Cerebellar nuclear complex (tissue), 1 donor: ENCODE measurements at places on chromosomes 6 and 20.

DNA sequence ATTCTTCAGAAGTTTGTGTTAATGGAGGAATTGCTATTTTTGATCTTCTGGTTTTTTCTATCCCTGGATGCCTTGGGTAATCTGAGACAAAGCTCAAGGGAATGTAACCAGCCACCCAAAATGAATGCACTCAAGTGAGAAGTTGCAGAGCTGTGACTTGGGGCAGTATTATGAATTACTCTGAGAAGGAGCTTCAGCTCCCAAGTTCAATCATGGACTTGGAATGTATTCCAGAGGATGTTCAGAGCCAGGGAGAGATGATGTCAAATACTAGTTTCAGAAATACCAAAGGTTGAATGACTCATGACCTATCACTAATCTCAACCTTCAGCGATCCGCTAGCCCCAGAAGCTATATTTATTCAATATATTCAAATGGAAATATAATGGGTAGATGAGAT is 375.2 kb upstream of the PLCB4 start:
- DNase-seq, result no peak

GRCh38 chr20:57176842-57177241 is 89.6 kb downstream of the BMP7 start:
- no peak for DNase-seq

DNA sequence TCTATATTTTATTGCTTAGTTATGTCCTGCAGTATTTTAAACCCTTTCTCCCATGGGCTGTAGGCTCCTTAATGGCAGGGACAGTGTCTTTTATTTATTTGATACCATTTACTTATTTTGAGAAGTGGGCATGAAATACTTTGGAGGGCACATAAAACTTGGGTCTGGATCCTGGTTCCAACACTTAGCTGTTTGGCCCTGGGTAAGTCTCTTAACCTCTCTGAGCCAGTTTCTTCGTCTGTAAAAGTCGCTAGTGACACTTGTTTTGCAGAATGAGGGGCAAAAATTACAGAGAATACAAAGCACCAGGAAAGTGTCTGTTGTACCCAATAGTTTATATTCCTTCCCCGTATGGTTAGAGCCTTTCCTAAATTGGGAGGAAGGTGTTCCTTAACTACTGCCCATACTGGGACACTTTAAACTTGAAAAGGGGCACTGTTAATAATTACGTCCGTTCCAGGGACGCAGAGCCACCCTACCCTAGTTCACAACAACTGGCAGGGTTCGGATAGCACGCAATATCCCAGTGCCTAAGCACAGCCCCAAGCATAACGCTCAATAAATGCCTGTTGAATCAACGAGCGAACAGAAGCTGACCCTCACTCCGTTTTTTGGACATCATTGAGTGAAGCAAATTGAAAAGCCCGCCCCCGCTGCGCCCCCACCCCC is 6.0 kb upstream of the ARMC12 start:
- no peak for DNase-seq

DNA sequence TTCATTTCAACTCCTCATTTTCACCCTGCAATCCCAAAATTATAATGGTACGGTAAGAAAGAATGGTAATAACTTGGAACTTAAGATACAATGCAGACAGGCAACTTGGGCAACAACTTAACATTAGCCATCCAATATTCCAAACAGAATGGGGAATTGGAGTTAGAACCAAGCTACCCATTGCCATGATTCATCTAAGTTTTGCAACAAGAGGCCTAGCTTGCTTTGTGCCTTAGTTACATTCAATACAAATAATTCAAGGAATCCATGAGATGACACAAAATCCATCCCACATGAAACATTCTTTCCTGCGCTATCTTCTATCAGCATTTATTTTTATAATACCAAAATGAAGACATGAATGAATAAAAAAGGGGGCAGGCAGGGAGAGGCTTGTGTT is 28.4 kb downstream of the DCDC2 start:
- no peak for DNase-seq

DNA sequence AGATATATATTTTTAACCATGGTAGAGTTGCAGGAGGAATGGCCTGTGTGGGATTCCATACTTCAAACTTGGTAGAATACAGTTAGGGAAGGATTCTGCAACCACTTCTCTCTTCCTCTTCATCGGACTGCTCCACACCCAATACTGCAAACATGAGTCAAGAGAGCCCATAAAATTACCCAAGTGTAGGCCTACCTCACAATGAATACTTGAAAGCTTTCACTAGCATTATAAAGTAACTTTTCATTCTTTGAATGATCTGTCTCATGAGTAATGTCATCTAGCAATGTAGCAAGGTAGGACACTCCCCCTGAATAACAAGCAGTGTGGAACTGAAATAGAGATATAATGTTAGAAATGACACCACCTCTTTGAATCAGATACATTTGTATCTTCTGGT is 79.4 kb downstream of the FOXC1 start:
- no peak for DNase-seq

DNA sequence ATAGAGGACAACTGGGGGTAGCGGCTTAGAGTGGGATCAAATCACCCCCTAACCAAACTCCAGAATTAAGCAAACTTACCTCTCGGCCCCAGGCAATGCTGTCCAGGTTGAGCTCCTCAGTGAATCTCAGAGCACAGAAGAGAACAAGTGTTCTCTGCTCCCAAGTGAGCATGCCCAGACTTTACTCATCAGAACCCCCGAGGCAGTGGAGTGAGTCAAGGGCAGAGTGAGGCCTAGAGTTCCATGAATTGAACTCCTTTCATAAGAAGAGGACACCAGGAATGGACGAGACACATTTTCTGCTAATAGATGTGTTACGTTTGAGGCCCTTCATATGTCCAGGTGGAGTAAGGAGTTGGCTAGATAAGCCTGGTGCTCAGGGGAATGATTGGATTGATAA is 134.0 kb upstream of the DTNBP1 start:
- DNase-seq, result no peak

DNA sequence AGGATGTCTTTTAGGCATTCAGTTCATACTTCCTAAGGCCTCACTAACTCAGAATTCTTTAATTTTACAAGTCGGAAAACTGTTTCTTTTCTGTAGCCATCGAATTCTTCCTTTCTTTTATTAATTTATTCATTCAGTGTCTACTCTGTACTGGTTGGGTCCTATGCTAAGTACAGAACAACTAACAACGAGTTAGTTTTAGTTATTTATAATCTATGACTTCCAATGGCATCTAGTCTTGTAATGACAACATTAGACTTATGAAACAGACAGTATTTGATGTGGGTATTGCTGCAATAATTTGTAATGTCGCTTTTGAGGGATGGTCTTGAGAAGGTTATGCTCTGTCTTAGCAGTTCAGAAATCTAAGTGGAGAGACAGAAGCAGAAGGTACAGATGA is 55.3 kb upstream of the TINAG start:
- no peak for DNase-seq

- DNase-seq, result no peak
Measured at GRCh38 chr6:43076464-43077332, 584 bp downstream of the PTK7 start.

DNA sequence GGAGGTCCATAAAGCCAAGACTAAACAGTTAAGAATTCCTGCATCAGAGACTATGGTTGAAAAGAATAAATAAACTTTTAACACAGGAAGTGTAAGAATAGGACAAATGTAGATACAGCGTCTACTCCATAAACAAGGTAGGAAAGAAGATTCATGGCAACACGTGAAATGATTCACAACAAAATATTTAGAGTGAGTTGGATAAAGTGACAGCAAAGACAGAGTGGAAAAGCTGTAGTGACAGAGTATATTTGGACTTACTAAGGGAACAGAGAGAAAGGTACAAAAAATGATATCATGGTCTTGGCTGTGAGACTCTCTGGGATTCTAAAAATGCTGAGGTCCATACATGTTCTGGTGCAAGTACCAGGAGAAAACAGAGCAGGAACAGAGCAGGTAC is 21.9 kb upstream of the KIAA0408 start:
- DNase-seq, result no peak

DNA sequence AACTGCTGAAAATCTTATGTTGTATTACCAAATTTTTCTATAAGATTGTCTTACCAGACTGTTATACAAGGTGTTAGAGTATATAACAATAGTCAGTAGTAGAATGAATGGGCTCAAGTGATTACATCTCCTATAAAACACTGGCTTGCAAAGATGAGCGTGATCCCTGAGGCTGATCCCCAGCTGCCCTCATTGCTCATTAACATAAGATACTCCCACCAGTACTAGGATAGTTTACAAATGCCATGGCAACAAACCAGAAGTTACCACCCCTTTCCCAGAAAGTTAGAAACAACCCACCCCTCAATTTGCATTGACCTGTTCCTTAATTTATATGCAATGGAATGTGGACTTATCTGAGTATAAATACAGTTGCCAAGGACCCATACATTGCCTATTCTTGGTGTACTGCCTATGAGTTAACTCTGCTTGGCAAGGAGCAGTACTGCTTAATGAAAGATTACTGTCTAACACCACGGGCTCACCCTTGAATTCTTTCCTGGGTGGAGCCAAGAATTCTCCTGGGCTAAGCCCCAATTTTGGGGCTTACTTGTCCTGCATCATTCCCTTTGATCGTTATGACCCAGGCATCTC is 252.8 kb upstream of the CHD6 start:
- DNase-seq, result no peak
